Right cardiac atrium (tissue), 5 donors: ENCODE measurements at places on chromosomes 6 and 20.
A peak's percentile ranks its signal among the peaks of the same experiment; 100 is the strongest.

- DNase-seq: no peak
Measured at GRCh38 chr6:106373502-106374239, 13.2 kb downstream of the CRYBG1 start.

GRCh38 chr6:147226163-147226724 lies 22.0 kb downstream of the STXBP5 start:
- DNase-seq: no peak

GRCh38 chr6:87729965-87730719 lies 28.1 kb upstream of the AKIRIN2 start:
- peak; percentile 85 for DNase-seq

DNA sequence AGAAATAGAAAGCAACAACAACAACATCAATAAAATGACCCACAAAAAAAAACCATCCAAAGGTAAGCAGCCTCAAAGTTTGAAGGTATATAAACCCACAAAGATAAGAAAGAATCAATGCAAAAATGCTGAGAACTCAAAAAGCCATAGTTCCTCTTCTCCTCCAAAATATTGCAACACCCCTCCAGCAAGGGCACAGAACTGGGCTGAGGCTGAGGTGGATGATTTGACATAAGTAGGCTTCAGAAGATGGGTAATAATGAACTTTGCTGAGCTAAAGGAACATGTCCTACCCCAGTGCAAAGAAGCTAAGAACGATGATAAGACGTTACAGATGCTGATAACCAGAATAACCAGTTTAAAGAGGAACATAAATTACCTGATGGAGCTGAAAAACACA lies 188.8 kb upstream of the BTBD3 start:
- no peak for DNase-seq

- no peak for DNase-seq
Measured at GRCh38 chr6:1514078-1514477, 95.6 kb upstream of the FOXC1 start.

DNA sequence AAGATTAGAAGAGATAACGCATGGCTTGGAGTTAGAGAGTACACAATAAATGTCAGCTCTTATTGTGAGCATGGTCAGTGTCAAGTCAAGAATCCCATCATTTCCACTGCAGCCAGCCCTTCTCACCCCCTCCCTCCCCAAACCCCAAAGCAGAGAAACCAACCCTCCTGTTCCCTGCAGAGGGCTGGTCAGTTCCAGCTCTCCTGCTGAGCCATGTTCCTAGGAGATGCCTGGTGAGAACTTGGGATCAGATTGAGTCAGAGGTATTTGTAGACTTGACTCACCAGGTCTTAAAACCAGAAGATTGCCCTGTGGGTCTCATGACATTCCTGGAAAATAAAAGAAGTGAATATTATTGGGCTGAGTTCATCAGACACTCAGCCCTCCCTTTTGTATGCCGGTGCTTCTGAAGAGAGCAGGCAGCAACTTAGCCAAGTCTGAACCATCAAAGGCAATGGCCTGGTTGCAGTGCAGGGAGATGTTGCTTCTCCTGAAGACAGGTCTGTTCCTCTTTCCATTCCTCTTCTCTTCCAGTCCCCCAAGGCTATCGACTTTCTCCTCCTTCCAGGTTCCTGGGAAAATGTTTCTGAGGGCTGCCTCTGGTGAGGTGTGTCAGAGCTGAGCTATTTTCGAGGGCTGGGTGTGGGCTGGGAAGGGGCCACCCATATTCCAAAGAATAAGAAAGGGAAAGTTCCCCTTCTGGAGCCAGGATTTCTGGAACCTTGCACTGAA lies 278.2 kb upstream of the SUPT3H start:
- DNase-seq: no peak

- no peak for DNase-seq
Measured at GRCh38 chr6:132959639-132960326, 145.4 kb downstream of the RPS12 start.
